ENCODE measurements at places on chromosomes 4 and X.

DNA sequence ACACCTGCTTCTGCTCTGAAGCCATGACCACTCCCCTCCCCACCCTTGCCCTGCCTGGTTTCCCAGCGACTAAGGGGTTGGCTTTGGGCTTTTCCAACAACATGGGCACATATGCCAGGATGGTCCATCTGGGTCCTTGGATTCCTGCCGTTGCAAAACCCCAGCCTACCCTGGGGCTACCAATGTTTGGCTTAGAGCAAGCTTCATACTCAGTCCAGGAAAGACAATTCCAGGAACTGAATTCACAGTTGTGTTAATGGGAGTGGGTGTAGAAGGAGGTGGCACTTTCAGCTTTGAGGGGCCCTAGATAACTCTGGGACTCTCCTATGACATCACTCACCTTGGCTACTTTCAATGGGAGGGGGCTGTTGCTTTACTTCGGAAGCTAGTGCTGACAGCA lies 9.0 kb downstream of the FGFBP1 start:
- no peak for DNase-seq

DNA sequence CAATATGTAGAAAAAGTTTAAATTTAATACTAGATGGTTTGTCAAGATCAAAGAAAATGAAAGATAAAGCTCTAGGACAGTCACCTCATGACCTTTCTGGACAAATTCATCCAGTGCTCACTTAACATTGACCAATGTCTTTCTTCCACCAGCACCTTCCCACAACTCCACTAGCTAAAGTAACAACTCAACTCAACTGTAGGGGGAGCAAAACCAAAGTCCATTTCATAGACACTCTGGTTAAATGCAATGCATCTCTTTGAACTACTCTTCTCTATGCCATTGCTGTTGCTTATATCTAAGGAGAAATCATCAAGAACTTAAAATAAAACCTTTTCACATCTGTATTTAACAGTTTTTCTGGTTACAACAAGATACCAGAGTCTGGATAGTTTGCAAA lies 25.1 kb downstream of the UGT2B4 start:
- no peak for DNase-seq

DNA sequence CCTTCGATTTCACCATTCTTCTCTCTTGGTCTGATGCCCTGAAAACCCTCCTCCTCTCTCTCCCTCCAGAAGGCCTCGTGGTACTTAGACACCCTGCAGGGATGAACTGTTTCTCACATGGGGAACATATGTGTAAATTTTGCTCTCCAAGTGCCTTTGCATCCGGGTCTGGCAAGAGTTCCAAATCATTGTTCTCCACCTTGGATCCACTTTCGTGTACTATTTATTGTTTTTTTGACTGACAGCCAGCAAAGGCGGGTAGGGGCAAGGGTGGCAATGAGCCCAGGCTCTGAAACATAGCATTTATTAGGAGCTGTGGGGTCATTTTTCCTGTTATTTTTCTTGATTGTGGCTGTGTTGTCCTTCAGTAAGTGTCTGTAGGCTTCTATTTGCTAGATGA lies 81.7 kb downstream of the RTL5 start:
- no peak for DNase-seq

GRCh38 chr4:18314731-18315130 lies 293.2 kb upstream of the LCORL start:
- no peak for DNase-seq

GRCh38 chr4:53680598-53680997 lies 89.3 kb upstream of the LNX1 start:
- no peak for DNase-seq
